ENCODE measurements at places on chromosomes 13 and 19.

DNA sequence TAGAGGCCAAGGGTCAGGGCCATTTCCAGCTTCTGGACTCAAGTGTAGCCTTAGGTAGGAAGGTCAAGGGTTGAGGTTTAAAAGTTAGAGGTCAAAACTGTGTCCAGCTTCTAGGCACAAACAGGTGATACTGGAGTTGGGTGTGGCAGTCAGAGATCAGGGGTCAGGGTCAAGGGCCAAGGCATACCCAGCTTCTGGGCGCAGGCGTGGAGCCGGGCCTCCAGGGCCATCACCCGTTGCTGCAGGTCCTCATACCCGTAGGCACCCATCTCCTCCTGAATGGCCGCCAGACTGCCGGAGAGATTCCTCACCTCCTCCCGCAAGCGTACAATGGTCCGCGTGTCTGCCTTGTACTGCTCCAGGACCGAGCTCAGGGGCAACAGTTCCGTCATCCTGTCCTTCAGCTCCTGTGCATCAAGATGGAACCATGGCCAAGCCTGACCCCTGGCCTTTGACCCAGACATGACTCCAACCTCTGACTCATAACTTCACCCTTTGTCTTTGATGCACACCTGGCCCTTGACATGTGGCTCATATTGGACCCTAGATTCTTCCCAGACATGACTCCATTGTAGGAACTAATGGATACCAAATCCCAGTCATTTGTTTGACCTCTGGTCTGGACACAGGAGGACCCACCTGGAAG, 22.1 kb downstream of the PIN1 start:
- no peak for DNase-seq

- no peak for DNase-seq
Measured at GRCh38 chr13:26819046-26819445, 58.5 kb upstream of the GPR12 start.

DNA sequence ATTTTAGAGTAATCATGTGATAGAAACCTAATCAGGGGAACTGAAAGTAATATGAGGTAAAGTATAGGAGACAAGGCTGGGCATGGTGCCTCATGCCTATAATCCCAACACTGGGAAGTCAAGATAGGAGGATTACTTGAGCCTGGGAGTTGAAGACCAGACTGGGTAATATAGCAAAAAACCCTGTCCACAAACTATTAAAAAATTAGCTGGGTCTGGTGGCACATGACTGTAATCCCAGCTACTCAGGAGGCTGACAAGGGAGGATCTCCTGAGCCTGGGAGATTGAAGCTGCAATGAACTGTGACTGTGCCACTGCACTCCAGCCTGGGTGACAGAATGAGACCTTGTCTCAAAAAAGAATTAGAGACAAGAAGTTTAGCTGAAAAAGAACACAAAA, 469.9 kb downstream of the GPC5 start:
- no peak for DNase-seq

- DNase-seq, result no peak
Measured at GRCh38 chr19:30631033-30631370, 258.8 kb downstream of the ZNF536 start.
